ENCODE measurements at places on chromosomes 7 and 10. TPM values are rescaled to one million over a fixed set of nuclear protein-coding genes. Genes with fewer than 3 reads are reported as not detected.

DNA sequence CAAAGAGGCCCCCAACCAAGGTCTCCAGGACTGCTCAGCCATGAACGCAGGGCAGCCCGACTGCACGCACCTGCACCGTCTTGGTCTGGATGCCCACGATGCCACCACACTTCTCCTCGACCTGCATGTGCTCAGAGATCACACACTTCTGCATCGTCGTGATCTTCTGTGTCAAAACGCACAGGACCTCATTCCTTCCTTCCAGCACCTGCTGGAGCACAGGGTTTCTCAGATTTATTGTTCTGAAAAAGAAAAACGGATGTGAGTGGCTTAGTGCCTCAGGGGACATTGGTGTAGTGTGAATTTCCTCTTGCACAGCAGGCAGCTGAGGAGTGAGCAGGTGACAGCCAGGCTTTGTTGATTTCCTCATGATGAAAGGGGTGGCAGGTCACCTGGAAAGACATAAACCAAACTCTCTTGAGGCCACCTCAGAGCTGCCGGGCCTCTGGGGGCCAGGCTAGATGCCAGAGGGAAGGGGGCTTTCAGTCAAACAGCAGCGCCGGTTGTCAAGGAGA, 38.2 kb downstream of the GSDME start:
- H3K27me3 ChIP-seq = no peaks in the 10 kb centered on the region
- no peak for DNase-seq
- no peak overlapping the region for H3K27ac ChIP-seq
- H3K4me3 ChIP-seq = no peak overlapping the region

- H3K27ac ChIP-seq = no peak overlapping the region
- no peaks in the 10 kb centered on the region for H3K27me3 ChIP-seq
- DNase-seq = no peak
- H3K4me3 ChIP-seq = no peak overlapping the region
- peaks cover 18% of the 10 kb centered on the region for H3K36me3 ChIP-seq
These were observed 19.4 kb downstream of the COPG2 start for GRCh38 chr7:130649004-130649790.

DNA sequence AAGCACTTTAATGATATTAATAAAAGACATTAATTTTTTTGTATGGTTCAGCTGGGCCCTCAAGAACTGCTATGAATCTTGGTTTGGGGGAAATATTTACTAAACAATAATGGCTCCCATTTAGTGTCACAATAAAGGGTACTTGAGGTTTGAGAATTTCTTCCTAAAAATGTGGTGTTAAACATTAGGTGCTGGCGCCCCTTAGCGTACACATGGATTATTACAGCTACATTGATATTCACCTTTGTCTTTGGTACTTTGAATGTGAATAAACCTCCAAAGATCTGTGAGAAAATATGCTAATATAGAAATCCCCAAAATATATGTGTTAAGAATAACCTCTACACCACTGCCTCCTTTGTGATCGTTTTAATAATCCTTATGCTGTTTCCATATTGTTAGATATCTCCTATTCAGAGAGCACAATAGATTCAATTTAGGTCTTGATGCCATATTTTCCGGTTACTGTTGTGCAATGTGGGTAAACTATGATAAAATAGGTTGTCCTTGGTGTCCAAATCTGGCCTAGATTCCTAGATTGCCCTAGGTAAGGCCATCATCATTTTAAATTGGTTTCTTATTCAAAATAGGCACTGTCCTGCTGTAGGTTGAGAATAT, 161.8 kb upstream of the CACNA2D1 start:
- DNase-seq = no peak
- no peaks in the 10 kb centered on the region for H3K4me1 ChIP-seq
- H3K27ac ChIP-seq = no peak overlapping the region
- no peak overlapping the region for H3K4me3 ChIP-seq
- no peaks in the 10 kb centered on the region for H3K36me3 ChIP-seq

DNA sequence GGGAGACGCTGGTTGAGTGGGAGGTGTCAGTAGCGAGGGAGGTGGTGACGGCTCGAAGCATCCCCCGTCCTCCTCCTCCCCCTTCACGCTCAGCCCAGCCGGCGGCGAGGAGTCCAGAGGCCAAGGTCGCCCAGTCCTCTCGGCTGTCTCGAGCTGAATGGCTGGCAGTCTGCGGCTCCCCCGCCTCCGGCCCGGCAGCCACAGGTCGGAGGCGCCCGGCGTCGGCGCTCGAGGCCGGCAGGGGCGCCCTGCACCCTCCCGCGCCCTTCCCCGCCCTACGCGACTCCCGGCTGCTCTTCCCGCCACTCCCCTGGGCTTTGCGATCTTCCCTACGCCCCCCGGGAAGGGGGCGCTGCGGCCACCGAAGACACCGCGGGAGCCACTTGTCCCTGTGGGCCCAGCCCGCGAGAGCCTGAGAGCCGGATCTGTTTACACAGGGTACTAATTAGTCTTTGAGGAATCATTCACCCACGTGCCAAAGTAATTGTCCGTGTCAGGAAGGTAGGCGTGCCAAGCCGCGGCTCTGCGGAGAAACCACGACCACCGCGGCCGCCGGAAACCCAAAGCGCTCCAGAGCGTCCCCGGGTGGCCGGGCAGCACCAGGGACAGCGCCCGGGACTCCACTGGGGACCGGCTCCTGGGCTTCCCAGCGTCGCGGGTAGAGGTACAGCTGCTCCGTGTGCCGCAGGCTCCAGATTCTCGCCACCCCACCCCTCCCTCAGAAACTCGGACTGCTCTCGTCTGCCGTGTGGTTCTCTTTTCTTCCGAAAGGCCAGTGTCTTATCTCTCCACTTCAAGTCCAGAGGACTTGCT, at the start of gene NXPH1:
Gene NXPH1, plus strand, starts transcription at position 133 of the 813 bp plus-strand sequence.
- no peaks in the 10 kb centered on the region for H3K36me3 ChIP-seq
- H3K27me3 ChIP-seq = peaks cover 39% of the 10 kb centered on the region
- no peak within 1 kb of the TSS for H3K27ac ChIP-seq
- no peaks in the 10 kb centered on the region for H3K4me1 ChIP-seq
- DNase-seq = no peak

ADIRF gene
- total RNA-seq = 19.1 TPM

DNA sequence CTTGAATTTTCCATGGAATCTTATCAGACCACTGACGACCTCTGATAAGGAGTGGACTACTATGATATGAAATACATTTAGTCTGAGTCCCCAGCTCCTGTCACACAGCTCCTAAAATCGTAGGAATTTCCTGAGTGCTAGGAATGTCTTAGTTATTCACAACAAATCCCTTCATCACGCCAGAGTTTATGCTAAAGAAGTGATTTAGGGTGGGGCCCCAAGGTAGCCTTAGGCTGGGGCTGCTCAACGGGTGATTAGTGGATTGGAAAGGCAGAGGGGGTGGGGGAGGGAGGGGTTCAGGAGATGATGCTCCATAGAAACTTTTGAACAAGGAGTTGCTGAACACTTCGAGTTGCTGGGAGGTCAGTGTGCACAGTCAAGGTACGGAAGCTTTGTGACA, 7.0 kb upstream of the TET1 start:
- H3K4me3 ChIP-seq = no peak overlapping the region
- H3K36me3 ChIP-seq = no peaks in the 10 kb centered on the region
- no peak overlapping the region for H3K27ac ChIP-seq
- no peaks in the 10 kb centered on the region for H3K27me3 ChIP-seq
- DNase-seq = no peak

NUPR2 gene
- not detected for total RNA-seq

EEPD1 gene
- 45.6 TPM for total RNA-seq

GRCh38 chr7:37018954-37019353, 294.7 kb upstream of the AOAH start:
- H3K27ac ChIP-seq = no peak overlapping the region
- H3K4me1 ChIP-seq = no peaks in the 10 kb centered on the region
- no peak for DNase-seq
- no peaks in the 10 kb centered on the region for H3K27me3 ChIP-seq
- no peaks in the 10 kb centered on the region for H3K36me3 ChIP-seq

DNA sequence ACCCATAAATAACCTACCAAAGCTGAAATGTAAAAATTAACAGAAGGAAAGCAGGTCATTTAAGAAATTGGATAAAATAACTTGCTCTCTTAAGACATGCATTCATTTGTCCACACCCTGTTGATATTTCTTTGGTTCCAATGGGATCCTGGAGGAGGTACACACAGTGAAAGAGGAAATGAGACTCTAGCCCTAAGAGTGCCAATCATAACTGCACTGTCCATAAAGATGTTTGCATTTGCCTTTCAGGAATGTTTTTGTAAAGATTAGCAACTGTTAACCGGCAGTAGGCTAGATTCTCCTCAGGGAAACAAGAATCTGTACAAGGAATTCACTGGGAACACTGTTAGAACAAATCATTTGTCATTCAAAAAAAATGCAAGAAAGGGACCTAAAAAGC, 61.0 kb downstream of the MEOX2 start:
- H3K4me3 ChIP-seq = no peak overlapping the region
- no peaks in the 10 kb centered on the region for H3K36me3 ChIP-seq
- H3K27ac ChIP-seq = no peak overlapping the region
- DNase-seq = no peak

DNA sequence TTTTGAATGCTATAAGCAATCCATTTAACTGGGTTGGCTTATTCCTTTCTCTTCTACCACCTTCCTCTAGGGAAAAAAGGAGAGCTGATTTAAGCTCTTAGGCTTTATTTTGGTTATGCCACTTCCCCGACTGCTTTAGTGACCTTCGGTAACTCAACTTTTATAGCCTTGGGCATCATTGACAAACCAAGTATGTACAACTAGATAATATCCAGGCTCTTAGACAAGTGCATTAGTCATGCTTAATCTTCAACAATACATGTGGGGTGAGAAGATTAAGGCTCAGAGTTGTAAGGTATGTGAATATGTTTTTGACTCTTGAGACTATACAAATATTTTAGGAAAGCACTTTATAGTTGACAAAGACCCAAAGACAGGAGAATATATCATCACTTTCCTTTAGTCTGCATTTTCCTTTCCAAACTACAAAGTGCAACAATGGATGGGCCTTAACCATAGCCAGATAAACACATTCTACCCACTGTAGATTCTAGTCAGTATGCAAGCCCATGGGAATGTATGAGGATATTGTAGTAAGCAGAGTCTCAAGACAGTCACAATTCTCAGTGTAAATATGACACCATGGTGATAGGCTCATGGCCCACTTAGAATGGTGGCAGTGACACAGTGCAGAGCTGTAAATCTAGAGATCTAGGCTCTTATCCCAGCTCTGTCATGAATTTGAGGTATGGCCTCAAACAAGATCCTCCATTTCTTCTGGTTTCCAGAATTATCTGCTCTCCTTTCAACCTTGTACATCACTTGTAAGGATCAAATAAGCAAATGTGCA, 1117.3 kb downstream of the SORCS3 start:
- H3K27ac ChIP-seq = no peak overlapping the region
- H3K27me3 ChIP-seq = no peaks in the 10 kb centered on the region
- no peaks in the 10 kb centered on the region for H3K4me1 ChIP-seq
- no peaks in the 10 kb centered on the region for H3K36me3 ChIP-seq
- no peak overlapping the region for H3K4me3 ChIP-seq

GRCh38 chr7:70647801-70648498, 484.0 kb upstream of the GALNT17 start:
- no peak for DNase-seq
- H3K4me1 ChIP-seq = peaks cover 24% of the 10 kb centered on the region

Measured in psoas muscle (tissue), 8 donors.